Upper lobe of right lung (tissue), 1 donor: ENCODE measurements at places on chromosomes 5 and 9. TPM values are rescaled to one million over a fixed set of nuclear protein-coding genes. Genes with fewer than 3 reads are reported as not detected.
A peak's percentile ranks its signal among the peaks of the same experiment; 100 is the strongest.

- no peak for DNase-seq
Observed at GRCh38 chr5:10401498-10401897, 40.2 kb upstream of the ROPN1L start.

SLC1A1 gene
- 52.7 TPM for total RNA-seq

ANKRD33B gene
- total RNA-seq = 6.1 TPM

DNA sequence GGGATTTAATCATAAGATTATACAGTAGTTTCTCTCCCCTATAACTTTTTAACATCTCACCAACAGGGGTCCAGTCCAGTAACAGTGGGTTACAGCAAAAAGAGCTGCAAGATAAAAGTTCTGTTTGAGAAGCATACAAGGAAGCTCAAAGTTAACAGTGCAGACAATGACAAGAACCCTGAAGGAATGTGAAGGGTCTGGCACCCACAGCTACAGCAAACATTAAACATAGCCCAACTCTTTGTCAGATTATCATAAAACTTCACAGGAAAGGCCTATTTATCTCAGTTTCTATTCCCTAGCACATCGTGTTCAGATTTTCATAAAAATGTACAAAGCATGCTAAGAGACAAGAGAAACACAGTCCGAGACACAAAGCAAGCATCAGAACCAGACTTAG is 309.4 kb downstream of the DIRAS2 start:
- no peak for DNase-seq

DNA sequence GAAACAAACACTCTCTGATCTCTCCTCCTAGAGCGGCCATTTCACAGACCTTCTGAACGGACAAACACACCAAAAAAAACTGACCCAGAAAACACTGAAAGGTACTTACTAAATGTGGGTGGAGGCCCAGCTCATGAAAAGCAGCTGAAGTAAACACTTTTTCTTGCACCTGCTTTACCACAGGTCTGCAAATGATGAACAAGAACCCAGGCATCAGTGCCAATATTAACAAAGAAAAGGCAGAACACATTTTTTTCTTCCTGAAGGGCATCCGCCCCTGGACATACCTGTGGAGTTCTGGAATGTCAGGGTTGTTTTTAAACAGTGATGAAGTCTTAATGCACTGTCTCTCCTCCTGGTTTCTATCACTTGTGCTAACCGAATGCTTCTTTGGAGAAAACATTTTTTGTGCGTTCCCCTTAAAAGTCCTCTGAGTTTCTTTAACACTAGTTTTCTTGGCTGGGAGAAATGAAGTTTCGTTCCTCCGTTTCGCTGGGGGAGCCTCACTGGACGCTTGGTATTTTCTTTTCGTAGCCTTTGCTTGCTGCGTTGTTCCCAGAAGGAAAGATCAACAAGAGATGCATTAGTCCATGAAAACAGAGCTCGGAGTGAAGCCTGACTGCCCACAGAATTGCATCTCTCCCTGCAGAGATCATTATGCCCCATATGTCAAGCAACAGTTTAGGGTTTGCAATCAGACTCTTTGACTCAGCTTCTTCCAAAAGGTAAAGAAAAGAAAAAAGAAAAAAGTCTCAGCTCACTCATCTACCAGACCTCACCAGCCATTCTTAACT is 7.4 kb downstream of the DDX31 start:
- no peak for DNase-seq

DNA sequence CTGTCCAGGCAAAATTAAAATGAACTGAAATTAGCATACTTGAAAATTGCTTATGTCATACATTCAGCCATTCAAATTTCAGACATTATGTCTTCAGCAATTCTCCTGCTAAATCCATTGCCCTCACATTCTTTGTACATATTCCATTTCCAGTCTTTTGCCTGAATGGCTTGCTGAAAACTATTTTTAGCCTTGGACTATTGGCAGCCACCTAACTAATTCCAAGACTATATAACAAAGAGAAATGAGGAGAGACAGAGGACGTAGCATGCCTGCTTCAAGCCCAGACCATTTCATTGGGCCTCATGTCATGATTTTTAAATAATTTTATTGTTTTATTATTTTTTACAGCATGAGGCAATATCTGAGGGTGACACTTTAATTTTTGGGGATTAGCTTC is 100.3 kb downstream of the MRPS30 start:
- DNase-seq = no peak

GPRIN1 gene
- total RNA-seq = 1.4 TPM

- no peak for DNase-seq
Observed at GRCh38 chr9:124558777-124559470, 51.7 kb upstream of the NR5A1 start.

DNA sequence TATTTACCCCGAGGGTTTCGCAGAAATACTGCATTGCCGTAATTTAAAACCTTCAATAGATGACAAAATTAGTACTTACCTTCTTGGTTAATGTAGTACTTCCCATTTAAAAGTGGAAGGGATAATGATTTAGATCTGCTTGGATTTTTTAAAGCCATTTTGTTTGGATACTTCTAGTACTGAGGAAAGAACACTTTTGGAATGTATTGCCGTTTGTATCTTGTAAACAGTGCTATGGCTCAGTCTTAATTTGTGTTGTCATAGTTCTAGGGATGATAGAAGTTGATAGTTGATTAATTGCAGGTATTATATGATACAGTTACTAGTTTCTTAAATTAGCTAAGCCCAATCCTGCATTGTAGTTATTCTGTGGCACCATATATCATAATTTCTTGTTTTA is 33.1 kb downstream of the TNPO1 start:
- DNase-seq = no peak

GMCL2 gene
- total RNA-seq = not detected

- DNase-seq = no peak
Observed at GRCh38 chr5:84275609-84276008, 109.1 kb downstream of the EDIL3 start.

- no peak for DNase-seq
Observed at GRCh38 chr9:23543419-23543818, 282.6 kb downstream of the ELAVL2 start.

ZNF300 gene
- 1.8 TPM for total RNA-seq

- DNase-seq = no peak
Observed at GRCh38 chr5:150044329-150044681, 42.0 kb downstream of the CSF1R start.

SCGB3A2 gene
- total RNA-seq = 186 TPM

GRCh38 chr5:74935752-74936091 is 69.5 kb upstream of the FAM169A start:
- no peak for DNase-seq

ACSL6 gene
- total RNA-seq = 0.98 TPM

EQTN gene
- not detected for total RNA-seq

PCDHGA1 gene
- total RNA-seq = 0.46 TPM

DNA sequence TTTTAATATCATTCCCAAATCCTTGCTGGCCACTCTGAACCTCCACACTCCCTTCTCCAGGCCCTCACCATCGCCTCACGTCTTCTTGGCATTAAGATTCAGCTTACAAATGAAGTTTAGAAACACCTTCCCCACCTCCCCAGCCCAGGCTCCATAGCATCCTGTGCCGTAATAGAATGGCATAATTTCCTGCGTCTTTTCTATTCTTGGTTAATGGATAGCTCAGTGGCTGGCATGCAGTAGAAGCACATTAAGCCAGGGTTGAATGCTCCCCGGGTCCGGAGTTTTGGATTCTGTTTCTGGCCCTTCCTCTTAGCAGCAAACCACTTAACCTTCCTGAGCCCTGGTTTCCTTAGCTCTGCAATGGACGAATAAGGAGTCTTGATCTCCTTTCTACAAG is 13.8 kb downstream of the WWC1 start:
- no peak for DNase-seq

SPINK5 gene
- total RNA-seq = 3.2 TPM

PHYHD1 gene
- 46.5 TPM for total RNA-seq

F12 gene
- 0.69 TPM for total RNA-seq

- no peak for DNase-seq
Observed at GRCh38 chr5:120913396-120913795, 449.3 kb downstream of the PRR16 start.

GRCh38 chr5:13427827-13428557 is 516.5 kb downstream of the DNAH5 start:
- no peak for DNase-seq

NTMT1 gene
- 25.6 TPM for total RNA-seq

DNA sequence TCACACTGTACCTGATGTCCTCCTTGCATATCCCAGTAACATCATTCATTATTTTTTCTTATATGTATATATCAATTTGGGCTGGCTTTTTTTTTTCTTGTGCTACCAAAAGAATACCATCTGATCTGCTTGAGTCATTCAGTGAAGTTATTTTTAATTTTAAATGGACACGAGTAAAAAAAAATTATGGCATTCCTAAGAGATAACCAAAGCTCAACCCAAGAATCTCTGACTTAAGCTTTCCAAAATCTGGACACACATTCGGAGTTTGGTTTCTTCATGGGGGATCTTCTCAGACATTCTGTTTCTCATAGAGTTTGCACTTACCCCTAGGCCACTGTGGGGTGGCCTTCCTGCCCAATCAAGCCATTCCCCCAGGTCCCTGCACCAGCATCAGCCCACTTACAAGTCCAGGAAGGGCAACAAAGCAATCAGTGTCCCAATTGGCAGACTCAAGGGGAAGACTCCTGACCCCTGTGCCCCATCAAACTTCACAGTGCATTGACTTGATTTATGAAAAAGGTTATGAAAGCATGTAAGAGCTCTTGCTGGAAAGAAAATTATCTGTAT is 49.2 kb upstream of the SPDL1 start:
- DNase-seq = no peak

GRCh38 chr9:93061260-93061751 is 2.8 kb downstream of the SUSD3 start:
- DNase-seq = no peak

DNA sequence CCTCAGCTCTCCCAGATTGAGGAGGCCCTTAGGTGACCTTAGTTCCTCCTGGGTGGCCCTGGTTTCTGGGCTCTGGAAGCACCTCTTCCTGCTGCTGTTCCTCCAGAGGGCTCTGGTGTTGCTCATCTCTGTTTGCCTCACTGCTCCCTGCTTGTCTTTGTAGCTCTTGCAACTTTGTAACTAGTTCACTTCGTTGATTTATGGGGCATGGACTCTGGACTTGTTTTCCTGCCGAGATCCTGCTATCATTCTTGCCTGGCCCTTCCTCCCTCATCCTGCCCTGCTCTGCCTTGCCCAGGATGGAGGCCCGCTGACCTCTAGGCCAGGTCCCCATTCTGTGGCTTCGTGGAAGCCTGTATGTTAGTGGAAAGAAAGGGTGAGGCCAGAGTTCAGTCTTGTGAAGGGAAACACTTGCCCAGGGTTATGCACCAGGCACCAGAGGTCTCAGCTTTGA is 169.3 kb downstream of the MACROH2A1 start:
- DNase-seq = no peak

- no peak for DNase-seq
Observed at GRCh38 chr5:80238778-80239679, 16.8 kb downstream of the SERINC5 start.

GRCh38 chr5:99109894-99110293 is 181.1 kb upstream of the CHD1 start:
- DNase-seq = no peak

DNA sequence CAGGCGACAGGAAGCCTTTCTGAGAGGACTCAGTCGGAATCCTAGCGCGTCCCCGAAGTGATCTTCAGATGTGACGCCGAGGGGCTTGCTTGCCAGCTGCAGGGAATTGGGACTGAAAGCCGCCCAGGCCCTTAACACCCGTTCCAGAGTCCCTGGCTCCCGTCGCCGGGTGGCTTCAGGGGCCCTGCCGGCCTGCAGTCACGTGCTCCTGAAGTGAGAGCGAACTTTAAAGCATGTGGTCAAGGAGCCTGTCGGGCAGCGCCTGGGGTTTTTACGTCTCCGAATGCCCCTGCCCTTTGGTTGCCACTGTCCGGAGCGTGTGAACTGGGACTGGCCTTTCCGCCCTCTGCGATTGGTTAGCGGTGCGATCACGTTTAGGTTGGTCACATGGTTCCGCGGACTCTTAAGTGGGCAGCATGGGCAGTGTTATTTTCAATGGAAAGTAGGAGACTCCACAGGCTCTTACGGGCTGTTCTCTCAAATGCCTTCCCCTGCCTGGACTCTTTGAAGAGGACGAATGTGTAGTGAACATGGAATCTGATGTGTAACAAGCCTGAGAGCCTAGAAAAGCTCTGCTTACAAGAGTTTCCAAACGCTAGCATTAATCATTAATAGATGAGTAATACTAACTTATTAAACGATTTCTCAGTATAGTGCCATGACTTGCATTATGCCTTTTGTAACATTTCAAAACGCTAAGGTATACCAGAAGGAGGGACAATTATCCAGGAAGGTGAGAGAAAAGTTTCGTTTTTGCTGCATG is 1.9 kb downstream of the VLDLR start:
- peak; percentile 84 for DNase-seq

DNA sequence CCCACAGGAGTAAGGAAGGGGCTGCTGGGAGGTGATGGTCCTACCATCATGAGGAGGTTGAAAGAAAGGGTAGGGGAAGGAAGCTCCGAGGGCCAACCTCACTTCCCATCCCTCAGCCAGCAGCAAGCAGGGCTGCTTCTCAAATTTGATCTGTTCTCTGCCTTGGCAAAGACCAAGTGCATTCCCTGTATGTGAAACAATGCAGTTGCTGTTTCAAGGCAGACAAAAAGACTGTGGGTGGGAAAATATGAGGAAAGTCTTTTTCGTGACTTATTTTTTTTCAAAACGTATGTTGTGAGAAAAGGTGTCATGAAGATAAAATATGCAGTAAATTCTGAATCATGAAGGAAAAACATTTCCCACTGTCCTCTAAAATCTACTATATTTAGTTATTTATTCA is 165.9 kb downstream of the ARSB start:
- no peak for DNase-seq

SUSD1 gene
- 31.0 TPM for total RNA-seq

DNA sequence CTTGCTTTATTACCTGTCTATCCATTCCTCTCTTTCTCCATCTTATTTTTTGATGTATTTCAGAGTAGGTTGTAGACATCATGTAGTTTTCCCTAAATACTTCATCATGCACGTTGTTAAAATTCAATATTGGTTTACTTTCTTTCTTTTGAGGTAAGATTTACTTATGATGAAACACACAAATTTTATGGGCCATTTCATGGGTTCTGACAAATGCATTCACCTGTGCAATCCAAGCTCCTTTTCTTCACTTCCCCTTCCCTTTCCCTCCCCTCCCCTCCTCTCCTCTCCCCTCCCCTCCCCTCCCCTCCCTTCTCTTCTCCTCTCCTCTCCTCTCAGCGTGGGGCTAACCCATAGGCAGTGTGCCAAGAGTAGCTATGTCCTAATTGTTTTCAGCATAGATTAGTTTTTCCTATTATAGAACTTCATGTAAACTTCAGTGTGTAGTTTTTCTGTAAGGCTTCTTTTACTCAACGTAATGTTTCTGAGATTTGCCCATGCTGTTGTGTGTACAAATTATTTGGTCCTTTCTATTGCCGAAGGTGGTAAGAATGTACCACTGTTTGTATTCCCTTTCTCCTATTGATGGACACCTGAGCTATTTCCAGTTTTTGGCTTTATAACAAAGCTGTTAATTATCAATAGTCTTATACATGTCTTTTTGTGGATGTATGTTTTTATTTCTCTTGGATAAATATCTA is 92.9 kb upstream of the CLINT1 start:
- DNase-seq = no peak

OLFM1 gene
- 26.0 TPM for total RNA-seq
